ENCODE measurements at places on chromosomes 4 and X.

DNA sequence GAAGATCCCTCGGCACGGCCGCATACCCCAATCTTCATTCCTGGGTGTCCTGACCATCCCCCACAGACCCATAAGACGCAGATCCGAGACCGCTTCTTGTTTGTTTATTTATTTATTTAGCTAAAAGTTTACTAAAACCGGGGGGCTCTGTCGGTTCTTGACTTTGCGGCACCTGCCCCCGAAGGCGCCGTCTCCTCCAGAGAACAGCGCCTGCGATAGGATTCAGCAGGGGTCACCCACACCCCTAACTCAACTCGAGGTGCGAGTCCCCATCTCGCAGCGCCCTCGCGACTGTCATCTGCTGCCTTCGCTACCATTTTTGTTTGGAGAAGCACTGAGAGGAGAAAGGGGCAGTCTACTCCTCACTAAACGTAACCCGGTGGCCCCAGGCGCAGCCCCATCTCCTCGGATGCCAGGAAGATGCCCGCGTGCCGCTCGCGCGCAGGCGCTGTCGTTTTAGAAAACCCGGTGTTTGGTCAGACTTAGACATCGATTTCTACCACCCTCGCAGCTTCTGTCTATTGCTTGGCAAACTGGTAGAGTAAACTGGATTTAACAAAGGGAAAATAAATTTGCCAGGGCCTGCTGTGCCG is 18.9 kb upstream of the GPR101 start:
- DNase-seq: no peak

DNA sequence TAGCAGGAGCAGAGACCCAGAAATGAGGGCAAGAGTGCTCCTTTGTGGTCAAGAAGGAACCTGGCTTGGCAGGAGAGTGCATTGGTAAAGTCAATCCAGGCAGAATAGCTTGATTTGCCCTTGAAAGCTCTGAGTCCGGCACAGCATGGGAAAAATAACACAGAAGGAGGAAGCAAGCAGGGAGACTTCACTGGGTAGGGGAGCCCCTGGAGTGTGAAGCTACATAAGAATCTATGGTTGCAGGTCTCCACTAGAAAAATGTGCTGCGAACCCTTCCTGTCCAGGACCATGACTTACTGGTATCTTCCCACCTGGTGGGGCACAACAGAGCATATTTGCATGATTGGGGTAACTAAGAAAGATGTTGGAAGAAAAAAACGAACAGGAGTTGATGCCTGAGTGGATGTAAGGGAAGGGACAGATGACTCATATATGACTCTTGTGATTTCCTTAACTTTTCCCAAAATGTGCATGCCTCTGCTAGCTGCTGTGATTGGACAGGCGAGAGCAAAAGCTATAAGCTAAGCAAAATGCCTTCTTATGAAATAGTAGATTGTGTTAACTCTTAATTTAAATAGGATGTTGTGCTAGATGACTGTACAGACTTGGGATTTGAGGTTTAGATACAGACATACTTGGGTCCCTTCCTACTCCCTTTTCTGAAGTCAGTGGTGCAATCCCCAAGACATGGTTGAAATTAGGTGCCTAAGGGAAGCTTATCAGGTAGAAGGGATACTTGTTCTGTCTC is 3.3 kb downstream of the IL13RA1 start:
- DNase-seq: no peak

DNA sequence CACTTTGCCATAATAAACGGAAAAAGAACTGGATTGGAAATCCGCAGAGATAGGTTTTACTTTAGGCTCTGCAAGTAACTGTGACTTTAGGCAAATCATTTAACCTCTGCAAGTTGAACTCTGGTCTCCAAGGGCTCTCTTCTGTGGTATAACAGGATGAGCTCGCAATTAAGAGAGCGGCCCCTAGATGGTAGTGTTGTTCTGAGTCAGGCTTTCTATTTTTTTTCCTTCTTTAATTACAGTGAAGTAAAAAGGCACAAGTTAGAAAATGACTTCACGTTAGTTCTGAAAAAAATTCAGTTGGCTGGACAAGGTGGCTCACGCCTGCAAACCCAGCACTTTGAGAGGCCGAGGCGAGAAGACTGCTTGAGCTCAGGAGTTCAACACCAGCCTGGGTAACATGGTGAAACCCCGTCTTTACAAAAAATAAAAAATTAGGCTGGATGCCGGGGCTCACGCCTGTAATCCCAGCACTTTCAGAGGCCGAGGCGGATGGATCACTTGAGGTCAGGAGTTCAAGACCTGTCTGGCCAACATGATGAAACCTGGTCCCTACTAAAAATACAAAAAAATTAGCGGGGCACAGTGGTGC is 18.0 kb downstream of the RPS3A start:
- DNase-seq: no peak

DNA sequence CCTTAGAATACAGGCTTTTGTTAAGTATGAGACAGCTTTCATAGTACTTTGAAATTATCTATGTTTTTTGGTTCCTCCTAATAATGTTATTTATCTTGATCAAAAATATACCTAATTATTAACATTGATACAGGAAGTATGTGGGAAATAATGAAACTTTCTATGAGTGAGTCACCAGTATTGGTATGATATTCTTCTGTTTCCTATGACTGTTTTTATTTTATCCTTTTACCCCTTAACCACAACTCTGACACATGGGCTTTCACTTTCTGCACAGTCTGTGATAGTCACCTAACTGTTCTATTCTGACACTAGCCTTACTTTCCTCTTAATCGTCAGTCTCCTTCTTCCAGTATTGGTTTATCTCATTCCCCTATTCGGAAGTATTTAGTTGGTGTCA is 4.7 kb downstream of the THAP9 start:
- DNase-seq: no peak

DNA sequence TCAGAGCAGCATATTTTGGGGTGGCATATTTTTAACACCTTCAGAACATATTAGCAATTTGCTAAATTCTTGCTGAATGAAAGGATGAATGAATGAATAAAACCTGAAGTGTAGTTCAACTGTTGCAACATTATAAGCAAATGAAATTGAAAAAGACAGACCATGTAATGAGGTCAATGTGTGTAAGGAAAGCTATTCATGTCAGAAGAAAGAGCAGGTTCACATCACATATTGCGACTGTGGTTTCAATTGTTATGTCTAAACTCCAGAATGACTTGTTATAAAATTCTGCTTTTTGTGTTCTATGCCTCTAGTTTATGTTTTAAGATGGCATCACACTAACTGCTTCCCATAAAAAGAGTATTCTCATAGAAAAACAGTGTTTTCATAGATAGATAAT is 32.9 kb upstream of the DSPP start:
- no peak for DNase-seq
